Hair follicular keratinocyte (primary cell): ENCODE measurements at places on chromosomes 2 and 18. TPM values are rescaled to one million over a fixed set of nuclear protein-coding genes. Genes with fewer than 3 reads are reported as not detected.

GULP1 gene
- 5.8 and 10.3 TPM in 2 replicates for total RNA-seq

PDE1A gene
- total RNA-seq = not detected in 2 replicates

TEX44 gene
- total RNA-seq = not detected in 2 replicates

ABCG8 gene
- not detected in 2 replicates for total RNA-seq

TNS1 gene
- 0.39 and 4.2 TPM in 2 replicates for total RNA-seq

NEU2 gene
- total RNA-seq = not detected in 2 replicates

ADRA2B gene
- total RNA-seq = 0.08 TPM in 1 of 2 replicates, not detected in the other
